ENCODE measurements at places on chromosomes 2 and 18.
A peak's percentile ranks its signal among the peaks of the same experiment; 100 is the strongest.

GRCh38 chr18:9082711-9083510 lies 19.6 kb upstream of the NDUFV2 start:
- no peak for DNase-seq

GRCh38 chr18:72542984-72543356 lies 1.2 kb downstream of the CBLN2 start:
- DNase-seq, result no peak

DNA sequence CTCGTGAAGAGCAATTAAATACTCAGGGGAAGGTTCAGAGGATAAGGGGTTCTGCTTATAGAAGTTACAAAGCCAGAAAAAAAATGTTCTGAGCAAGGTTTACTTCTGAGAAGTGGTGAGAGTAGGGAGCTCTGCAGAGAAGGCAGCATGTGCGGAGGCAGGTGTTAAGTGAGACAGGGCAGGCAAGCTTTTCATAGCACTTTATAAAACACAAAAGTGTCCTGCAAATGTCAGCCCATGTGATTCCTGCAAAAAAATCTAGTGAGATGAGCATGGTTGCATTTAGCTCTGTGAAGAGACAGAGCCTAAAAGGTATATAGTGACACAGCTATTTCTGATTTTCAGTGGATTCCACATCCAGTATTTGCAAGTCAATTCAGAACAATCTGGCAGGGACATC lies 223.8 kb upstream of the SYT4 start:
- DNase-seq, result no peak

GRCh38 chr2:134943540-134943939 lies 24.9 kb downstream of the CCNT2 start:
- DNase-seq, result no peak

- DNase-seq, result no peak
These were observed 138.9 kb downstream of the PXDN start for GRCh38 chr2:1605102-1606045.

DNA sequence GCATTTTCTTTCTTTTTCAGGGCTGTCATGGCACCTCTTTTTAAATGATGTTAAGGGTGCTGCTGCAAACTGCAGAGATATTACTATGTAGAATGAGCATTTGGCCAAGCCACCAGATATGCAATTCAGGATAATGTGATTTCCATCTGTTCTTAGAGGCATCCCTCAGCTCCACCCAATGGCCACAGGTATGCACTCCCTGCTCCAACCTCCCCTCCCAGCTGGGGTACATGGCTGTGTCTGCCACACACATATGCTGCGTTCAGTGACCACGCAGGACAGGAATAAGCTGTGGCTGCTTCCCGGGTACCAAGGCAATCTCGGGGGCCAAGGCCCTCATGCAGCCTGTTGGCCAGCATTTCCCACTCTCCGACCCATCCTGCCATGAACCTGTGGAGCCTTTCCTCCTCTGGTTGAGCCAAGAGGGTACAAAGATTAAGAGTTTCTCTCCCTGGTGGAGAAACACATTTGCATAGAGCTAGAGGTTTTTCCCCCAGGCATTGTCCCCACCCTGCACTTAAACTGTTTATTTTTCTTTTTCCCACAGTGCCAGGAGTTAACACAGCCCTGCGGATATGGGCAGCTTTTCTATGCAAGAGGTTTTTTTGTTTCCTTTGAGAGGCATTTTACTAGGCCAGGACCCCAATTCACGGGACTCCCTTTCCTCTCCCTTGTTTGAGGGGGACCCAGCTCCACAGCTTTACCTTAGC lies 147.0 kb downstream of the GCA start:
- no peak for DNase-seq

GRCh38 chr2:23605236-23605635 lies 220.3 kb downstream of the KLHL29 start:
- DNase-seq, result no peak

- peak; percentile 78 for DNase-seq
These were observed 10.1 kb downstream of the CYP26B1 start for GRCh38 chr2:72137498-72138010.

DNA sequence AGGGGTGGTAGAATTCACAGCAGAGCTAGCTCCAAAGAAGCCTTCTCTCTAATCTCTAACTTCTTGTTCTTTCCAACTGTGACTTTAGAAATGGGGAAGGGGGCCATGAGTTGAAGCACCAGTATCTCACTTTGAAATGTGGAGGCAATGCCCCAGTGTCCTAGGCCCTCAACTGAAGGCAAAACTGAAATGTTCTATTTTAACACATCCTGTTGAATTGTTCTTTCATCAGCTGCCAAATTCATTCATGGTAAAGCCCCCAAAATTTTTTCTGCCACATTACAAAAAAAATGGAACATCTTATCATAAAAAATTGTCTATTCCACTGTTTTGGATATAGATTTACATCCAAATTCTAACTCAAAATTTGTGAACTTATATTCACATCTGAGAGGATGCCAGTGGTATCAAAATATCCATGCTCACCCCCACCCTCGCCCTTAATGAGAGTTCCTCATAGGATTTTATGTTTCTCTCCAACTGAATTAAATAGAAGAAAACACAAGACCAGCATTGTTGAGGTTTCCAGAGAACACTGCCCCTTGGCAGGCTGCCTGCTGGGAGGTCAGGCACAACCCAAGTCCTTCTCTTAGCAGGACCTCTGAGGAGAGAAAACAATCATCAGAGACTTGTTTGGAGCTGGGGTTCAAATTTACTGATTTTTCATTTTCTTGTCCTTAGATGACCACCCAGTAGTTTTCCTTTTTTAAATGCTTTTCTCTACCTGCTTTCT lies 147.4 kb upstream of the PGAP1 start:
- DNase-seq, result no peak

GRCh38 chr2:176080540-176081375 lies 3.0 kb downstream of the EVX2 start:
- DNase-seq, result no peak

GRCh38 chr2:228094377-228094921 lies 87.0 kb downstream of the SPHKAP start:
- DNase-seq, result no peak

DNA sequence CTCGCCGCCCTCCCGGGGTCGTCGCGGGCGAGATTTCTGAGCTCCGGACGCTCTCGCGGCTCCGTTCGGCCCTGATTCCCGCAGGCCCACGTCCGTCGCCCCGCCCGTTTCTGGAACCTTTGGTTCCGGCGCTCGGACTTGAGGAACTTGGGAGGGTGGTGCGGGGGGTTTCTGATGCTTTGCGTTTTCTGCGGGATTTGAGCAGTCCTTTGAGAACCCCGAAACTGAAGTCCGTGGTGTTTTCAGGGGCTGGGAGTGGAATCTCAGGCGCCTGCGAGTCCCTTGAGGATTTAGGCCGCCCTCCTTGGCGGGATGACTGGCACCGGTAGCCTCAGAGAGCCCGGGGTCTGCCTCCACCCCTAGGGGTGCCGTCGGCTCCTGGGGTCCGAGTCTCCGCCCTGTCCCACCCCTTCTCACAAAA lies 336 bp downstream of the THNSL2 start:
- no peak for DNase-seq

DNA sequence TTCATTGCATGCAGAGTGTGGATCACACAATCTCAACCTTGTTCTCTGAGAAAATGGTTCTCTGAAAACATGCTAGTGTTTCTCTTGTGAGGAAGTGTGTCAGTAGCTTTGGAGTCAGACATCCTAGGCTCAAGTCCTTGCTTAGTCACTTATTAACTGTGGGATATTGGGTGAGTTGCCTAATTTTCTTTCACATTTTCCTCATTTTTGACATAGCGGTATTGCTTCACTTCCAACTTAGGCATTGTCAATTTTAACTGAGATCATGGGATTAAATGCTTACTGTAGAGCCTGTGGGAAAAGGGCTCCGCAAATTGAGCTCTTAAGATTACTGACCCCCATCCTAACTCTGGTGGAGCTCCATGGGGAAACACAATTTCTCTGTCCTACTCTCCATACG lies 622.2 kb downstream of the CNTNAP5 start:
- no peak for DNase-seq

DNA sequence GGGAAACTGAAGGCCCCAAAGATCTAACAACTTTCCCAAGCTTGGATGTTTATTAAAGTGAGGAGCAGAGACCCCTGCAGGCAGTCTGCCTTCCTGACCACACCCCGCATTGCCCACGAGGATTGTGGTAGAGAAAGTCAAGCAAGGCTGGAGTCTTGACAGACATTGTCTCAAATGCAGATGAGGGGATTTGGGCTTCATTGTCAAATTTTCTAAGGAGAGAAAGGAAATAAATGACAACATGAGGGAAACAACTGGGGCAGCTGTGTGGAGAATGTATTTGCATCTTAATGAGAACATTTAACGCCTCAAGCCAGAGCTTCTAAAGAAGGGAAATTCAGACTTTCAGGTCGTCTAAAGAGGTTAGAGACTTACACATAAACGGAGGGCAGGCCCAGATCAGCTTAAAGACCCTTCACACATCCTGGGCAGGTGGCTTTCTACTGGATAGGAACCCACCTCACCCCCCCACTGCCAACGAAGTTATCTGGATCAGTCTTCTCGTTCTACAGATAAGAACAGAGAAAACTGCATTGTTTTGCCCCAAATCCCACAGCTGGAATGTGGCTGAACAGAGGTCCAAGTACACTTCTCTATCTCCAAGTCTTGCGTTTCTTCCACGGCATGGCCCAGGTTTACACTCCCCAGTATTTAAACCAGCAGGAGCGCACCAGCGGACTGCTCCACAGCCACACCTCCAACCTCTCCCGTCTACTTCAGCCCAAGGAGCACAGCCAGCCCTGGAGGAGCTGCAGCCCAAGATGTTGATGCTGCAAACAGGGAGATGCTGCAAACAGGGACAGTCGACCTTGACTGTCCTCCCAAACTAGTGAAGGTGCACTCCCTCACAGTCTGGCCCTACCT lies 16.2 kb upstream of the SCG2 start:
- no peak for DNase-seq

DNA sequence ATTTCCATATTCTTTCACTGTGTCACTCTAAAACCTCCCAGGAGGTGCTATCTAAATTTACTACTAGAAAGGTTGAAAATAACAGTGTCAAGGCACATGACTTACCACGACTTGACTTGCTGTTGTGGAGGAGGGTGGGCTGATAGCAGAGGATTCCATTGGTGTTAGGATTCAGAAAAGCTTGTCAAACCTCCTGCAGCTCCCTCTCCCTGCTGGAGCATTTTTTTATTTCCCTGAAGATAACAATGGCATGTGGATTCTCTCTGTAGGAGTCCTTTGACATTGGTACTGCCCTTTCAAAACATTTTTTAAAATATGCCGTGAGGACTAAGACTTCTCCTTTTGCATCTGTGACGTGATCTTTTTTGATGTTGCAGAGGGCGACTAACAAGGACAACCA lies 696.9 kb upstream of the GYPC start:
- DNase-seq, result no peak

- DNase-seq, result no peak
These were observed 172.2 kb upstream of the ID2 start for GRCh38 chr2:8509621-8510020.

DNA sequence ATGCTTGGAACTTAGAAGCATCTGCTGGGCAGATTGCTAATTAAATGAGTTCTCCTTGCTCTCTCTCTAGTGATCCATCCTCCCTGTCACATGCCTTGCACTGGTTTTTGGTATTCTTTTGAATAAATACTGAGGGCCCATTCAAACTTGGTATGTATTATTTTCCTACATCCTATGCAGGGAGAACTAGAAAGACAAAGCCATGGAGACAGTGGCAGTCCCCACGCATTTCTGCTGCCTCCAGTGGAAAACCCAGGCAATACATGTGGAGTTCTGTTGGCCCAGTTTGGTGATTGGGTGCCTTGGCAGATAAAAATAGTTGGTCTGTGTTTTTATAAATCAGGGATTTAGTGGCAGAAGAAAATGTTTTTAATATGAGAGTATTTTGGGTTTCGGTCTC lies 68.7 kb downstream of the DIS3L2 start:
- no peak for DNase-seq

DNA sequence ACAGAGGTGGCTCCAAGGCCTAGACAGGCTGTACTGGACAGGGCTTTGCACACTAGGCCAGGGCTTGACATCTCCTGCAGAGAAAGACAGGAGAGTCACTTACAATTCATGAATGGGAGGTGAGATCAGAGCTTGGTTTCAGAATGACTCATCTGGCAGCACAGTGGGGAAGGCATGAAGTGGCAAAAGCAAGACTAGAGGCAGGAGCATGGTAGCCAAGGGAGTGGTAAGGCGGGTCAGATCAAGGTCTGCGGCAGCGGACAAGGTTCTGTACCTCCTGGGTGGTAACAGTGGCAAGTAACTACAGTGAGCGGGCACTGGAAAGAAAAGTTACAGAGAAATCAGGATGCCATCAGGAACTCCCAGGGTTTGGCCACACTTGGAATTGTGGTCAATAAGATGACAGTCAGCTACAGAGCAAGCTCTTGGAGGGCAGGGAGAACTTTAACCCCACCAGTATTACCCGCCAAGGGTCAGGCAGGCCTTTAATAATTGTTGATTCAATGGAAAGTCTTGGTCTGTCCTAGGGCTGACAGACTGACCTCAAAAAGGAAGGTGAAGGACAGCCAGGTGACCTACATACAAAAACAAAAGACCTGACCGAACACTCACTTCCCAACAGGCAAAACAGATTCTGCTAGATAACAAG lies 5.7 kb downstream of the MCFD2 start:
- no peak for DNase-seq

GRCh38 chr2:25524507-25524906 lies 148.9 kb downstream of the DTNB start:
- no peak for DNase-seq

DNA sequence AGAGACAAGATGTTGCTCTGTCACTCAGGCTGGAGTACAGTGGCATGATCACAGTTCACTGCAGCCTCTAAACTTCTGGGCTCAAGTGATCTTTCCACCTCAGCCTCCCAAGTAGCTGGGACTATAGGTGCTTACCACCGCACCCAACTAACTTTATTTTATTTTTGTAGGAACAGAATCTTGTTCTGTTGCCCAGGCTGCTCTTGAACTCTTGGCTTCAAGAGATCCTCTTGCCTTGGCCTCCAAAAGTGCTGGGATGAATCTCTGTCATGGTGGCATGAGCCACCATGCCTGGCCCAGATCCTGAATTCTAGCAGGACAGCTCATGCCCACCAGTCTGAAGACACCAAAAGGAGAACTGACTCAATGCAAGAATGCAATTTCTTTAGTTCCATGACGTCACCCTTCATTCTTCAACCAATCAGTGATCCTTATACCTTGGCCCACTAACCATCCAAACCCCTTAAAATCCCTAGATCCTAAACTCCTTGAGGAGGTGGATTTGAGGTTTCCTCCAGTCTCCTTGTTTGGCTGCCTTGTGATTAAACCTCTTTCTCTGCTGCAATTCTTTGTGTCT lies 25.6 kb upstream of the CXXC1 start:
- DNase-seq, result no peak

- no peak for DNase-seq
These were observed 7.0 kb downstream of the CRYGA start for GRCh38 chr2:208156439-208156838.

GRCh38 chr18:6521803-6522418 lies 107.2 kb upstream of the L3MBTL4 start:
- no peak for DNase-seq

GRCh38 chr18:2914185-2914880 lies 67.5 kb downstream of the EMILIN2 start:
- peak; percentile 62 for DNase-seq

- DNase-seq, result no peak
These were observed 92.2 kb upstream of the NFU1 start for GRCh38 chr2:69529480-69529879.
